Thyroid gland (tissue), 4 donors: ENCODE measurements at places on chromosomes 4 and X.

DNA sequence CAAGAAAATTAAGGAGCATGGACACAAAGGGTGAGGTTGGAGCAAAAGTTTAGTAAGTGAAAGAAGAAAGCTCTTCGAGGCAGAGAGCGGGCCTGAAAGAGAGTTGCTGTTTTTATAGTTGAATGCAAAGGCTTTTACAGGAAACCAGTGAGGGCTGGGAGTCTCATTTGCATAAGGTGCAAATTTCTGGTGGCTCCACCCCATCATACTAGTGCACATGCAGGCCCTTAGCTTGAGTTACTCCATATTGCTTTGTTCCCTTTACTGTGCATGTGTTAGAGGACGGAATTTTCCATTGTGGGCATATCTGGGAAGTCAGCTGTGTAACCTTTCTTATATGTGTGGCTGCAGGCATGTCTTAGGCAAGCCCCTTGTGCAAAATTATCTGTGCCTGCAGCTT, 48.0 kb downstream of the CPE start:
- H3K4me3 ChIP-seq: no peak overlapping the region
- H3K36me3 ChIP-seq: no peaks in the 10 kb centered on the region
- no peak for DNase-seq
- H3K27ac ChIP-seq: no peak overlapping the region

- H3K36me3 ChIP-seq: no peaks in the 10 kb centered on the region
- DNase-seq: no peak
- H3K27me3 ChIP-seq: no peaks in the 10 kb centered on the region
- H3K4me1 ChIP-seq: no peaks in the 10 kb centered on the region
- no peak overlapping the region for H3K4me3 ChIP-seq
Measured at GRCh38 chr4:17723648-17724047, 57.8 kb downstream of the FAM184B start.

- H3K27ac ChIP-seq: no peak overlapping the region
- H3K4me3 ChIP-seq: no peak overlapping the region
- no peaks in the 10 kb centered on the region for H3K4me1 ChIP-seq
- no peak for DNase-seq
Measured at GRCh38 chr4:30865691-30866090, 145.5 kb downstream of the PCDH7 start.

DNA sequence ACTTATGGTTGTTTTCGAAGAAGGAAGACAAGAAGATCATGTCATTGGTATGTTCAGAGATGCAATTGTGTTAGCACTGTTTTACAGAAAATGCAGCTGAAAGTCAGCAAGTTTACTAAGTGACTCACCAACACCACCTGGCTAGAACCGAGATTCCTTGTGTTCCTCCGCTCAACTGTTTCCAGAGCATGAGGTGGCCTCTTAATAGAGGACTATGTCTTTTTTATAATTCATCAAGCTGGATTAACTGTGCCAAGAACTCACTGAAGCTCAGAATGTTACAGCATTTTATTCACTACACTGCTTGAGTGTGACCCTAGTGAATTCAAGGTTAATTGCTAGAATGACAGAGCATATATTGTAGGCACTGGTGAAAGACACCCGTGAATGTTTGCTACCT, 1573.5 kb upstream of the TENM3 start:
- no peak overlapping the region for H3K4me3 ChIP-seq
- DNase-seq: no peak
- H3K27me3 ChIP-seq: no peaks in the 10 kb centered on the region

- no peaks in the 10 kb centered on the region for H3K27me3 ChIP-seq
- no peak overlapping the region for H3K4me3 ChIP-seq
- H3K27ac ChIP-seq: no peak overlapping the region
- peaks cover 3% of the 10 kb centered on the region for H3K4me1 ChIP-seq
- no peaks in the 10 kb centered on the region for H3K36me3 ChIP-seq
Measured at GRCh38 chr4:73841243-73841925, 4.9 kb downstream of the CXCL6 start.

- H3K27ac ChIP-seq: no peak overlapping the region
- no peaks in the 10 kb centered on the region for H3K27me3 ChIP-seq
- no peaks in the 10 kb centered on the region for H3K4me1 ChIP-seq
- peak; percentile 30 for DNase-seq
- no peak overlapping the region for H3K4me3 ChIP-seq
Measured at GRCh38 chrX:68710870-68711576, 63.6 kb downstream of the STARD8 start.

GRCh38 chr4:94354474-94354896, 11.8 kb upstream of the HPGDS start:
- H3K27me3 ChIP-seq: no peaks in the 10 kb centered on the region
- no peaks in the 10 kb centered on the region for H3K36me3 ChIP-seq
- H3K4me1 ChIP-seq: no peaks in the 10 kb centered on the region
- H3K27ac ChIP-seq: no peak overlapping the region
- no peak overlapping the region for H3K4me3 ChIP-seq

DNA sequence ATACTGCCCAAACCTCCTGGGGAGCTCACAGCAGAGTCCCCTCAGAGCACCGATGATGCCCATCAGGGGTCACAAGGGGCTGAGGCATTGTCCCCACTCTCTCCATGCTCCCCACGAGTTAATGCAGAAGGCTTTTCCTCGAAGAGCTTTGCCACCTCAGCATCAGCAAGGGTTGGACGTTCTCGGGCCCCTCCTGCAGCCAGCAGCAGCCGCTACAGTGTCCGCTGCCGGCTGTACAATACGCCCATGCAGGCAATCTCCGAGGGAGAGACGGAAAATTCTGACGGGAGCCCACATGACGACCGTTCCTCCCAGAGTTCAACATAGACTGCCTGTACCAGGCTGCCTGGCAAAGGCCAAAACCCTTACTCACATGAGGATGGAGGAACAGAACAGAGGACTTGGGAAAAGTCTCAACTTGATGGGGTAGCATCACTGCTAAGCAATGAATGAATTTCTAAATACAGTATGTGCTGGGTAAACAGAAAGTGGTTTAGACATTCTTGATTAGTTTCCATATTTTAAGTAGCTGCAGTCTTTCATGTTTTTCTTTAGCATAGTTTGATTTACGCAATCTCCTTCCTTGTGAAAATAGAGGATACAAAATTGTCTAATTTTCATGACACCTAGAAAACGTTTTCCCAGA, 5.0 kb upstream of the SCML1 start:
- H3K27me3 ChIP-seq: no peaks in the 10 kb centered on the region
- no peaks in the 10 kb centered on the region for H3K36me3 ChIP-seq
- H3K27ac ChIP-seq: no peak overlapping the region
- no peak overlapping the region for H3K4me3 ChIP-seq
- no peaks in the 10 kb centered on the region for H3K4me1 ChIP-seq

DNA sequence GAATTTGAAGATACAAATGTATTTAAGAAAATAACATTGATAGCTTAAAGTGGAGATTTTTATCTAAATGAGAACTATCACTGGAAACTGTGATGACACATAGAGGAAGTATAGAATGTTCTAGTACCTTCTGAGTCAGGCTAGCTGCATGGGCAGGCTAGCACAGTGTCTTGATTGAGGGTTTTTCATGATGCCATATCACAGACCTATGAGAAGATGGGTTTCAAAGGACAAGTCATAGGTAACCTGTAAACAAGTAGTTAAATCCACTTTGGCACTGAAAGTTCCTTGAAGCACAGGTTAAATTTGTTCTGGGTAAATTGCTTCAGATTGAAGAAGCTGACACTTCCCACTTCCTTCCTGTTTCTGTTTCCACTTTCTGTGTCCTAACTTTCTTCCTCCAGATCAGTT, 48.2 kb upstream of the CDKN2AIP start:
- H3K36me3 ChIP-seq: no peaks in the 10 kb centered on the region
- no peak overlapping the region for H3K27ac ChIP-seq
- H3K27me3 ChIP-seq: no peaks in the 10 kb centered on the region
- no peak overlapping the region for H3K4me3 ChIP-seq

DNA sequence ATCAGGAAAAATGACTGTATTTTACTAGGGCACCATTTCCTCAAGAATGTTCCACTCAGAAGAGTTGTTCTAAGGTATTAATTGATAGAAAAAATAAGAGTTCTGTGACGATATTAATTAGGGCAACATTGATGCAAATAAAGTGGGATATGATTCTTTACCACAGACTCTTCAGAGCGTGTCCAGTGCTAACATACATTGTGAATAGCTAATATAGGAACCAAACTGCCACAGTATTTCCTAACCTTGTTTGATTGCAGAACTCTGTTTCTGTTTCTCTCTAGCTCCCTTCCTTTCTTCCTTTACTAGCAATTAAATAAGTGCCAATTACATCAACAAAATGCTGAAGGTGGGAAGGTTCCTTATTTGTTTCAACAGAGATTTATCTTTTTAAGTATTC, 154.1 kb upstream of the CPEB2 start:
- H3K27ac ChIP-seq: no peak overlapping the region
- no peak overlapping the region for H3K4me3 ChIP-seq
- no peaks in the 10 kb centered on the region for H3K4me1 ChIP-seq
- H3K36me3 ChIP-seq: no peaks in the 10 kb centered on the region
- no peaks in the 10 kb centered on the region for H3K27me3 ChIP-seq

DNA sequence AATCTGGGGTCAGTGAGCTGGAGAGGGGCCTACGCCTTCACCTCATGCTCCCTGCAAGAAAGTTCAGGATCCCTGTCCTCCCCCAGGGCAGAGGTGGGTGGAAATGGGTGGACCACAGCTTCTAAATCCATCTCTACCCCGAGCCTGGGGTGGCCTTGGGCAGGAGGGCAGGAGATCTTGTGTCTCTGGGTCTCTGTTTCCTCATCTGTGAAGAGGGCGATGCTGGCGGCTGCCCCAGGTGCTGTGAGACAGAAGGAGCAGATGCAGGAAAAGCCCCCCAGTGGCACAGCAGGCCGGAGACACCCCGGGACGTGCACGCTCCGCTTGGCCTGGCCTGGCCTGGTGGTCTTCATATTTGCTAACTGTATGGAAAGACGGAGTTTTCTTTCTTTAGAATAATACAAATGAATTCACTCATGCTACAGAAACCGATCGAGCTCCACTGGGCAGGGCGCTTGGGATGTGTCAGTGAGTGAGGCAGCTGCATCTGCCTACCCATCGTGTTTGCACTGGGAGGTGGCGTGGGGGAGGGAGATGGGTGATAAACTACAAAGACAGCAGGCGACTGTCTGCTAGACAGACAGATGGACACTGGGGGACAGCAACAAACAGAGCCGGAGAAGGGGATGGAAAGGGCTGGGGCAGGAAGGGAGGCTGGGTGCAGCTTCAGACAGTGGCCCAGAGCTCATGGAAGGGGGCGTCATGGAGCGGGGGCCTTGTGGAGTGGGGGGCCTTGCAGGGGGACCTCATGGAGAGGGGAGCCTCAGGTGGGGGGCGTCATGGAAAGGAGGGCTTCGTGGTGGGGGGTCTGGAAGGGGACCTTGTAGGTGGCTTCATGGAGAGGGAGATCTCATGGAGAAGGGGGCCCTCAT, 136.2 kb downstream of the CPZ start:
- H3K27ac ChIP-seq: no peak overlapping the region
- no peak overlapping the region for H3K4me3 ChIP-seq
- DNase-seq: no peak
- no peaks in the 10 kb centered on the region for H3K36me3 ChIP-seq
- H3K27me3 ChIP-seq: no peaks in the 10 kb centered on the region
- H3K4me1 ChIP-seq: no peaks in the 10 kb centered on the region

GRCh38 chrX:11757397-11757718, 679 bp upstream of the MSL3 start:
- DNase-seq: no peak
- peak overlapping the region; percentile 77 for H3K27ac ChIP-seq
- peak overlapping the region; percentile 22 for H3K4me3 ChIP-seq
- no peaks in the 10 kb centered on the region for H3K27me3 ChIP-seq
- peaks cover 7% of the 10 kb centered on the region for H3K36me3 ChIP-seq

DNA sequence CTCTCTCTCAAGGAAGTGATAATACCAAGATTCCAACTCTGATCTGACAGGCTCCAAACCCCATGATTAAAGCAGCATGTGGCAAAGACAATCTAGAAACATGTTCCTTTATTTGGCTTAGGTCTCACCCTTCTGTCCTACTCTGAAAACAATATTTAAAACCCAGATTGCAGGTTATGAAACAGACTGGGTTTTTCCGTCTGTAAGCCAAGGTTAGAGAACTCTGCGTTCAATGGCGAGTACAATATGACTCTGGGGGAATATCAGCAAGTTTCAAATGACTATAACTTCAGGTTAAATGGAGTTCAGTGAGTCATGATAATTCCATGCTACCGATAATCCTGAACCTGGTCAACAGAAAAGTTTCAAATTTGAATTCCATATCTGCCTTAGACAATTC, 50.8 kb downstream of the ANAPC10 start:
- no peak for DNase-seq
- no peaks in the 10 kb centered on the region for H3K27me3 ChIP-seq
- no peaks in the 10 kb centered on the region for H3K4me1 ChIP-seq
- H3K27ac ChIP-seq: no peak overlapping the region

DNA sequence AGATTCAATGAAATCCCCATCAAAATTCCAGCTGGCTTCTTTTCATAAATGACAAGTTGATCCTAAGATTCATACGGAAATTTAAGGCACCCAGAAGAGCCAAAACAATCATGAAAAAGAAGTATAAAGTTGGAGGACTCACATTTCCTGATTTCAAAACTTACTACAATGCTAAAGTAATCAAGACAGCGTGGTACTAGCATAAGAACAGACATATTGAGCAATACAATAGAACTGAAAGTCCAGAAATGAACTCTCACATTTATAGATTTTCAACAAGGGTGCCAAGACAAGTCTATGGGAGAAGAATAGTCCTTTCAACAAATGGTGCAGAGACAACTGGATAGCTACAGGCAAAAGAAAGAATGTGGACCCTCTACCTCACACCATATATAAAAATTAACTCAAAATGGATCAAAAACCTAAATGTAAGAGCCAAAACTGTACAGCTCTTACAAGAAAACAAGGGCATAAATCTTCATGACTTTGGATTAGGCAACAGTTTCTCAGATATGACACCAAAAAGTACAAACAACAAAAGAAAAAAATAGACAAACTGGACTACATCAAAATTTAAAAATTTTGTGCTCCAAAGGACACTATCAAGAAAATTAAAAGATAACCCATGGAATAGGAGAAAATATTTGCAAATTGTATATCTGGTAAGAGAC, 28.5 kb downstream of the SASH3 start:
- DNase-seq: no peak
- H3K27ac ChIP-seq: no peak overlapping the region
- no peaks in the 10 kb centered on the region for H3K27me3 ChIP-seq

DNA sequence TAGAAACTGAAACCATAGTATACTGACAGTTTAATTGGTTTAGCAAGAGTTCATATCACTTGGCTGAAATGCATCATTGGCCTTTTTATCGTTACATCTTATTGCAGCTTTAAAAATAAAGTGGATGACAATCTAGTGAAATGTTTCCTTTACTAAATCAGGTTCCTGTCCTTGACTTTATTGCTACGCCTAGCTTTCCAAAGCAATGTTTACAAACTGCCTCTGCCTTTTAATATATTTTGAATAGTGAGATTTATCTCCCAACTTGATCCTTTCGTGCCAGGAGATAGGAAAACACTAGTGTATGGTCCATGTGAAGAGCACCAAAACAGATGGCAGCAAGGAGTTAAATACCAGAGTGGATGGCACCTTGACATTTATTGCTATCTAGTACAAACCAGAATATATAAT, 67.0 kb downstream of the GPC3 start:
- H3K4me3 ChIP-seq: no peak overlapping the region
- no peaks in the 10 kb centered on the region for H3K36me3 ChIP-seq
- DNase-seq: no peak
- H3K27me3 ChIP-seq: no peaks in the 10 kb centered on the region
- H3K27ac ChIP-seq: no peak overlapping the region
